Right cardiac atrium (tissue), 5 donors: ENCODE measurements at places on chromosomes 16 and 17.

DNA sequence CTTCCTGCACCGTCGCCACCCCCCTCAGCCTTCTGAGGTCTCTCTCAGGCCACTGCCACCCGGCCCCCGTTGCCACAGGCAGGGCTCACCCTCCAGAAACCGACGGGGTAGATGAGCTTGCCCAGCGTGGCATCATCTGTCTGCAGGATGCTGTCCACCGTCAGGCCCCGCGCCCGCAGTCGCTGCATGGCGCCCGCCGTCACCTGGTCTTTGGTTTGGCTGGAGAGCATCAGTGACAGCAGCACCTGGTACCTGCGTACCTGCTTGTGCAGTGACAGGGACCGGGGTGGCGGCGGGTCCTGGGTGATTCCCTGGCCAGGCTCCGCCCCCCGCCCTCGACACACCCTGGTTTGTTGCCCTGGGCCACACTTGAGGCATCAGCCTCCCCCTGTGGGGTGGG lies 3.1 kb downstream of the NTHL1 start:
- DNase-seq: no peak

GRCh38 chr17:43006639-43007551 lies at the start of gene IFI35:
Gene IFI35 (plus strand): TSS chr17:43006784. CDS start chr17:43006948, 164 bp downstream.
- DNase-seq: peak; percentile 93

DNA sequence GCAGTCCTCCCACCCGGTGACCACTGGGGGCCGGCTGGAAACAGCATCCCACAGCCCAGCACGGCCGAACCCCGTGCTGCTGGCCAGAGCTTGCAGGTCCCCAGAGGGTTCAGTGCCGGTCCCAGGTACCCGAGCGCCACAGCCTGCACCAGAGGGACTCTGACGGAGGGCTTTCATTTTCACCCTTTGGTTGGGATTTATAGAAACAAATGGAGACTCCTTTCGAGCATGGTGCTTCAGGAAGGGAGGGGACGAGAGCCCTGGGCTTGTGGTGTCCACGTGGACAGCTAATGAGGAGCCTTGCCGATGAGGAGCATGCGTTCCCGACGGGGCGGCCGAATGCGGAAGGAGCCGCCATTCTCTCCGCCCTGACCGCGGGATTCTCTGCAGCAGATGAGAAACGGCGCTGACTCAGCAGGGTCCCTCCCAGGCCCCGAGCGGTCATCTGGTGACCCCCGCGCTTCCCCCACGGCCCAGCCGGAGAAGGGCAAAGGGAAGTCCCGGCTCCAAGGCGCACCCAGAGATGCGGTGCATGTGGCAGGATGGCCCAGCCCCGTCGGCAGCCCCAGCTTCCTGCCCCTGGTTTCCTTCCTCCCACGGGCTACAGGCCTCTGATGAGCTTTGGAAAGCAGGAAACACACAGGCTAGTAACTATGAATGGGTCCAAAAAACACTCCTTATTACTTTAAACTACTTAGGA lies 9.8 kb downstream of the SLC38A10 start:
- peak; percentile 87 for DNase-seq

DNA sequence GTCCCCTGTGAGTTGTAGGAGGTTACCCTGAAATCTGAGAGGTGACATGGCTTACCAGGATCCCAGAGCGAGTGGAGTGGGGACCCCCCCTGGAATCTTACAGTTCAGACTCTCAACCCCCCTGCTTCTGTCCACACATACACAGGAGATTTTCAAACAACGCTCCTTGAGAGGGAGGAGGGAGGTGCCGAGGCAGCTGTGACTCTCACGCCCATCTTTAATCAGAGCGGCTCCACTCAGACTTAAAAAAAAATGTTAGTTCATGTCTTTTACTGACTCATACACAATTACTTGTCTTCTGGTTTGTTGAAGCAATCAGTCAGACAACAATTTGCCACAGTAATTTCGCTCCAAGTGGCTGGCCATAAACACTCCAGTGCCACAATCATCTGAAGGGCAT lies 15.4 kb upstream of the TMEM220 start:
- no peak for DNase-seq

GRCh38 chr16:13427943-13428342 lies 492.0 kb upstream of the ERCC4 start:
- no peak for DNase-seq

DNA sequence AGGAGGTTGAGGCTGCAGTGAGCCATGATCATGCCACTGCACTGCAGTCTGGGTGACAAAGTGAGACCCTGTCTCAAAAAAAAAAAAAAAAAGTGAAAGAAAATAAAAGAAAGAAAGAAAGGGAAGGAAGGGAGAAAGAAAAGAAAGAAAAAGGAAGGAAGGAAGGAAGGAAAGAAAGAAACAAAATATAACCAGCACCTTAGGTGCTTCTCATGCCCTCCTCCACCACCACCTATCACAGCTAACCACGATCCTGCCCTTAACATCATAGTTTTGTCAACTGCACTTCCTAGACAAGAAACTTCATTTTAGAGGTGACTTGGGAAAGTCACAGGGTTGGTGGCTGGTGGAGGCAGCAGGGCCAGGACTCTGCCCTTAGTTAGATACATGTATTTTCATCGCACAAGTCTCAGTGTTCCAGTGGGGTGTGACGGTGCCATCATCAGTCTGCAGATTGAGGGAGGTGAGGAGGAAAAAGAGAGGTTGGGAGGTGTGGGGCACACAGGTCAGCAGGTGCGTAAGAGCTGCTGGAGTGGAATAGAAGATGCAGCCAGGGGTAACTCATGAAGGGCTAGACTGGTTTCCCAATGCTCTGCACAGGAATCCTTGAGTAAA lies 10.0 kb downstream of the SUPT4H1 start:
- DNase-seq: no peak

GRCh38 chr16:57358086-57358420 lies 530 bp upstream of the CCL22 start:
- DNase-seq: no peak

GRCh38 chr16:9219813-9220212 lies 128.4 kb downstream of the HAPSTR1 start:
- DNase-seq: no peak

- DNase-seq: no peak
Observed at GRCh38 chr17:59791603-59792457, 84.4 kb downstream of the VMP1 start.

DNA sequence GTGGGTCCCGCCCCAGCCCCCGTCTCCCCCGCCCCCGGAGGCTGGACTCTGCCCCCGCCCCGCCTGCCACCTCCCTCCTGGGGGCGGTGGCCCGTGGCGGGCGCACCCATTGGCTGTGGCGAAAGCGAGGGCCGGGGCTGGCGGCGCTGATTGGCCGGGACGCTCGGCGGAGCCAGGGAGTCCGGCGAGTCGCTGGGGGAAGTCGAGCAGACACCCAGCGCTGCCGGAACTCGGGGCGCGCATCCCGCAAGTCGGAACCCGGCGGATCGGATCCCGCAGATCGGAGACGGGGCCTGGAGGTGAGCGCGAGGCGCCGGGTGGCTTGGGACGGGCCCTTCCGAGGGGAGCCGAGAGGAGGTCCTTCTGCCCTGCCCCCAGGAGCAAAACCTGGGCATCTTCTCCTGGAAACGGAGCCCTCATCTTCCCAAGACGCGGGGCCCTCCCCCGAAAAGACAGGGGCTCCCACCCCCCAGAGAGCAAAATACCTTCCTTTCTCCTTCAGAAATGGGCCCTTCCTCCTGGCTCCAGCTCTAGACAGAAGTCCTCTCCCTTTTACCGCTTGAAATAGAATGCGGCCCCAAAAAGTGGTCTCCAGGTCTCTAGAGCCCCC lies at the start of gene ABAT:
Gene ABAT, plus strand, starts transcription at position 205 of the 610 bp plus-strand sequence. CDS start 61,123 bp downstream, outside the sequence.
- peak; percentile 97 for DNase-seq

- no peak for DNase-seq
Observed at GRCh38 chr16:66231452-66232160, 134.9 kb upstream of the CDH5 start.

DNA sequence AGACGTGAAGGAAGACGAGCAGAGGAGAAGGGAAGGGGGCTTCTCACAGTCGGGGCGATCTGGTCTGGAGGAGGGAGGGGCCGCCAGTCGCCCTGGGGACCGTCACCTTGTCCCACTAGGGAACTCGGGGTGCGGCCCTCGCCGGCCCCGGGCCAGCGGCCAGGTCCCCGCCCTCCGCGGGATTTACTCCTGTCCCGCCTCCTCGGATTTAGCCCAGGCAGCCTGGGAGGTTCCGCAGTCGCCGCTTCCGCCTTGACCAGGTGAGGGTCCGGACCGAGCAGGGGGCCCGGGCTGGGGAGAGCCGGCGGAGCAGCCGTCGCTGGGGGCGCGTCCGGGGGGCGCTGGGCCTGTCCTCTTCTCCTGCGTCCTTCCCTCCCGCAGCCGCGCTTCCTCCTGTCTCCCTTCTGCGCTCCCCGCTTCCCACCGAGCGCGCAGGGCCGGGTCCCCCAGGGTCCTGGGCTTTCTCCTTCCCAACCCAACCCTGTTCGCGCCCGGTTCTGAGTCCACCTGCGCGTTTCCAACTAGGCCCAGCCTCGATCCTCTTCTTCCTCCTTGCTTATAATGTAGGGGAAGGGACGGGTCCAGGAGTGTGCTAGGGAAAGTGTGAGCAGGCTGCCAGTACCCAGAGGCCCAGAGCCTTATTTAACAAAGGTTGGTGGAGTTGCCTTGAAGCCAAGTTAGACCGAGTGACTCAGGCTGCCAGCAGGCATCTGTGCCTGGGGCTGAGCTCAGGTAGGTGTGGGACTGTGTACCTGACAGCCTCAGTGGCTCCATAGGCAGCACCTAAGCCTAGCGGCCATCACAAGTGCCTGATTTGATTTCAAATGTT lies at the start of gene TNK1:
Gene TNK1, plus strand, starts transcription at position 235 of the 829 bp plus-strand sequence. CDS start 1,838 bp downstream, outside the sequence.
- DNase-seq: peak; percentile 59

- DNase-seq: peak; percentile 67
Observed at GRCh38 chr17:21201298-21201595, 12.7 kb downstream of the TMEM11 start.

DNA sequence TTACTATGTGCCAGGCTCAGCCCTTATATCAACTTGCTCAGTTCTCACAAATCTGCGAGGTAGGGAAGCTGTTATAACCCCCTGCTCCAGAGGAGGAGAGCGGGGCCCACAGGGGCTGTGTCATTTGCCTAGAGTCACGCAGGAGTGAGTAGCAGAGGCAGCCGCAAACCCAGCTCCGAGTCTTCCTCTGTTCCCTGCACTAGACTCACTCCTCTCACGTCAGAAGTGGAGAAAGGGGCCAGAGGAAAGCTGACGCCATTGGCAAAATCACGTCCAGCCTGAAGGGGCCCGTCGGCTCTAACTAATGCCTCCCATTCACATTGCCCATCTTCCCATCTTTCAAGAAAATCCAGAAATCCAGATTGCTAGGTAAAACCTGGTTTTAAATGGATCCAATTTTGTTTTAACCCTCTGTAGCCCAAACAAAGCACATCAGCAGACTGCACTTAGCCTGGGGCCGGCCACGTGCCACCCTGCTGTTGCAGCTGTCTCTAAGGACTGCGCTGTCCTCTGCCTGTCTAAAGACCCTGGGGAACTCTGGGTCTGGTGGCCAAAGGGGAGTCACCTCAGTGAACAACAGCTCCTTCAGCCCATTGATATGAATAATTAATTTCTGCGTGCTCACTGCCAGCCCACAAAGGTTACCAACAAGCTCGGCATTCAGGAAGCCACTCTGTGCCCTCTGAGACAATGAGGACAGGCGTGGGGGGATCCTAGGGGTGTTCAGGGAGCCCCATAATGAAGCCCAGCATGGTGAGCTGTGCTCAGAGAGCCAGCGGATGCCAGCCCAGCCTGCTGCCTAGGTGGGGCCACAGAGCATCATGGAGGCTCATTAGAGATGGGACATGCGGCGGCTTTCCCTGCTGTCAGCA lies 36.7 kb upstream of the ABR start:
- DNase-seq: no peak

GRCh38 chr17:17824119-17824782 lies 12.5 kb downstream of the SREBF1 start:
- DNase-seq: no peak

DNA sequence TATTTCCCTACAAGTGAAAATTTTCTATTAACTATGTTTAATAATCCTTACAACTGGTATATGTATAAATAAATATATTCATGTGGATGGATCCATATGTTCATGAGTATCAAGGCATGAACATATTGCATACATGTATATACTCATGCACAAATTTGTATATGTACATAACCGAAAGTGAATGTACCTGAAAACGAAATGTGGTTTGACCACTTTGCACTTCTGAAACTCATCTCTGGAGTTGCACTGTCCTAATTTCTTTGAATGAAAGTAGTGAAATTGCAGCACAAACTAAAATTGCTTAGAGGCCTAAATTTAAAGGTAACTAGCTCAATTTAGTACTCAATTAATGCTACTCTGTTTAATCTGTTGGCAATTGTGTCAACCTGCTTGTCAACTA lies 27.4 kb upstream of the GNAO1 start:
- no peak for DNase-seq

DNA sequence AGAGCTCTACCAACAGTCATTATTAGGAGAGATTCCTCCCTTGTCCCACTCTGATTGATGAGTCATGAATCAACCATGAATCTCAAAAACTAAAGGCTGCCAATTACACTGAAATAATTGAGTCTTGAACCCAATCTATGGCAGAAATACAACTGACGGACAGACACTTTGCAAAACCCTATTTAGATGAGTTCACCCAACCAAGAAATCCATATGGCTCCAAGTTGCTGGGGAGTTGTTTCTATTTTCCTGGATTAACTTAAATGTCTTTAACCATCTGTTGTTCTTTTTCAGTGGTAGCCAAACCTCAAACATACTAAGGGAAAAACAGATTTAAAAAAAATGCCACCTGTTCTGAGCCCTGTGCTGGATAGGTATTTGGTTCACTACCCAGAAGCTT lies 151.0 kb downstream of the SHISA9 start:
- no peak for DNase-seq

DNA sequence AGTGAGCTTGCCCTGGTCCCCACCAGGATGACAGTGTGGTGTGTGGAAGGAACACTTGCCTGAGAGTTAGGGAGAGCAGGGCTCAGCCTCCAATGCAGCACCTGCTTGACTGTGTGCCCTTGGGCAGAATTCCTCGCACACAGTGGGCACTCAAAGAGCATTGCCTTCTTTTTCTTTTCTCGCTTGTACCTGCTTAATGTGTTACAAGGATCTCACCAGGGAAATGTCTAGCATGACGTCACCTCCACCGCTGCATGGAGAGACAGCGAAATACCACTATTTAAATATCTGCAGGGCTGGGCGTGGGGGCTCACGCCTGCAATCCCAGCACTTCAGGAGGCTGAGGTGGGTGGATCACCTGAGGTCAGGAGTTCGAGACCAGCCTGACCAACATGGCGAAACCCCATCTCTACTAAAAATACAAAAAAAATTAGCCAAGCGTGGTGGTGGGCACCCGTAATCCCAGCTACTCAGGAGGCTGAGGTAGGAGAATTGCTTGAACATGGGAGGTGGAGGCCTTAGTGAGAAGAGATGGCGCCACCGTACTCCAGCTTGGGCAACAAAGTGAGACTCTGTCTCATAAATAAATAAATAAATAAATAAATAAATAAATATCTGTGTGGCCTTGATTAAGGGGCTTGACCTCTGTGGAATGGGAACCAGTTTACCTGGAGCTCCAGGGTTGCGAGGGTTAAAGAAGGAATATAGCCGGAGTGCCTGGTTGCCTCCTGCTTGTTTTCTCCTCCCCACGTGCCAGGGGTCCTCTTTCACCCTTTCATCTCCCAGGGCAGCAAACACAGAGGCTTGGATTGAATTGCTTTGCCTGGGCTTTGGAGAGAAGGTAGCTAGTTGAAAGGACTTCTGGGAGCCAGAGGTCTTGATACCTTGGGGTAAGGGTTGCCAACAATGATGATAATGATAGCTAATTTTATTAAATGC lies 16.3 kb downstream of the SNX29 start:
- no peak for DNase-seq
